ENCODE measurements at places on chromosomes 13 and 19.

DNA sequence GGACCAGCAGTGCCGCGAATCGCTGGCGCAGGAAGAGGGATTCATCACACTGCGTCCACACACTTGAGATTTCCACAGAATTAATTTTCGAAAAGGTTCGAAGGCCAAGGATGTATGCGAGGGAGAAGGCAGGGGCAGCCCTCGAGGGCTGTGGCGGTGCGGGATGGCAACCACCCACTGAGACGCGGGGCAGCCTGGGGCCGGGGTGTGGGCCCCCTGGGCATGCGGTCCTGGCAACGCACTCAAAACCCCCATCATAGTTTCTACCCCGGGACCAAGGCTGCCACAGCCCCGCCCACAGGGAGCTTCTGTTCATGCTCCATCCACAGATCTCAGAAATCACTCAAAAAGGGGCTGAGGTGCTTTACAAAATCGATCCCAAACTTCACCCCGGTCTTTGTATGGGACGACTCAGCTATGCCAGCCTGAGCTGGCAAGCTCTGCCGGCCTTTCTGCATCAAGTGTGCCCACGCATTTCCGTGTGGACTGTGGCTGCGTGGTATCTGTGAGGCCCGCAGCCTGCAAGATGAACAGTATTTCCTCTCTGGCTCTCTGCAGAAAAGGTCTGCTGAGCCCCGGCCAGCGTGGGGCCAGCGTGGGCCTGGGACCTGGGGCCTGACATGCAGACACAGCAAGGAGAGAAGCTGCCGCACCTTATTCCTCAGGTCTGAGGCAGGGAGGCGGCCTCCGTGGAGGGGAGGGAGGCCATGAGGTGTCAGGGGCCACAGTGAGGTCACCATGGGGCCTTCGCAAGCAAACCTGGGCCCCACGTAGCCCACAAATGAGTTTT lies 19.2 kb downstream of the ZNF787 start:
- DNase-seq = no peak

GRCh38 chr19:46746281-46747057 lies at the start of gene STRN4:
TSS of gene STRN4 (minus strand) at chr19:46746450. CDS start at chr19:46746430, 20 bp downstream.
- DNase-seq = peak; percentile 30

GRCh38 chr19:14418856-14419105 lies 360 bp downstream of the DDX39A start:
- no peak for DNase-seq

- no peak for DNase-seq
Observed at GRCh38 chr13:64688893-64689677, 2541.1 kb downstream of the PCDH9 start.

Measured in stimulated activated CD4-positive, alpha-beta T cell treated with anti-CD3 and anti-CD28 coated beads, Interleukin-1b, Interleukin-23, amount 100 ng/mL, for 1 hour (primary cell).